ENCODE measurements at places on chromosomes 3 and 15. TPM values are rescaled to one million over a fixed set of nuclear protein-coding genes. Genes with fewer than 3 reads are reported as not detected.

DNA sequence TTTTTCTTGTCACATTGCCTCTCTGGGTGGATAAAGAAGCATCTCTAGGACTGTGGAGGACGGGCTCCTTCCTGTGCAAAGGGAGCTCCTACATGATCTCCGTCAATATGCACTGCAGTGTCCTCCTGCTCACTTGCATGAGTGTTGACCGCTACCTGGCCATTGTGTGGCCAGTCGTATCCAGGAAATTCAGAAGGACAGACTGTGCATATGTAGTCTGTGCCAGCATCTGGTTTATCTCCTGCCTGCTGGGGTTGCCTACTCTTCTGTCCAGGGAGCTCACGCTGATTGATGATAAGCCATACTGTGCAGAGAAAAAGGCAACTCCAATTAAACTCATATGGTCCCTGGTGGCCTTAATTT lies 478 bp downstream of the GPR15 start:
- no peak for DNase-seq

- no peak for DNase-seq
Measured at GRCh38 chr15:56812961-56813360, 79.7 kb upstream of the ZNF280D start.

GRCh38 chr3:109059264-109059663 lies 58.7 kb downstream of the MORC1 start:
- no peak for DNase-seq

- no peak for DNase-seq
Measured at GRCh38 chr3:57919987-57920386, 88.2 kb upstream of the FLNB start.

DNA sequence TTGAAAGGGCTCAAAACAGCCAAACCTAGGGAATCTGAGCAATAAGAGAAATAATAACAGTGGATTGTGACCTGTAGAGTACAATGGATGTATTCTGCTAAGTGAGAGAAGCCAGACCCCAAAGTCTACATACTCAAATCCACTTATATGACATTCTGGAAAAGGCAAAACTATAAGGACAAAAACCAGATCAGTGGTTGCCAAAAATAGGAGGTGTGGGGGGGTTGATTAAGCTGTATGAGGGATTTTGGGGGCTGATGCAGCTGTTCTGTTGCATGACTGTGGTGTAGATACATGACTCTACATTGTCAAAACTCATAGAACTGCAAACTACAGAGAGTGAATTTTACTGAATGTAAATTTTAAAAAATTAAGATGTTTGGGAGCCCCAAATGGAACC lies 20.1 kb upstream of the CGNL1 start:
- DNase-seq, result no peak

DNA sequence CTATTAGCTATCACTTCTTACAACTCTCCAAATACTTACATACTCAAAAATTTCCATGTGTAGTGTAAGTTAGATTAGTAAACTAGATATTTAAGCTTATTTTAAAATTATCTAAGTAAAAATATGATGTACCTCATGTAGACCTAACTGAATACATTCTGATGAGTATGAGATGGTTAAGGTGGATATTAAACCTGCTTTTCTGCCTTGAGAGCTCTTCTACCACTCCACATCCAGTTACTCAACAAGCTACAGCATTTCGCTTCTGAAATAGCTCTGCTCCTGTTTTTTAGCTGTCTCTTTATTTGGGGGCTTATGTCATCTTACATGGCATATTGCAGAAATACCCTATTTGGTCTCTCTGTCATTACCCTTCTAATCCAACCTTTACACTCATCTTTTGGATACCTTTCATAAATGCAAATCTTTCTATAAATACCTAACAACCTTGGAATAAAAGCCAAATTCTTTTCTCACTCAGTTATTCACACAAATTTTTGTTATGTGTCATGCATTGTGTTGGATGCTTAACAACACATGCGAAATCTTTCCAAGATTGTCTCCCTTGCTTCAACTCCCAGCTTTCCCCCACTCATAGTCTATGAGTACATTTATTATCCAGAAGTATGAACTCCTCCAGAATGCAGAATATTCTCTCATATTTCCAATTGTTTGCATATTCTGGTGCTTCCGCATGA lies 92.0 kb downstream of the ALCAM start:
- peak; percentile 46 for DNase-seq

PLA2G4D gene
- total RNA-seq, result not detected

KNG1 gene
- not detected for total RNA-seq

DNA sequence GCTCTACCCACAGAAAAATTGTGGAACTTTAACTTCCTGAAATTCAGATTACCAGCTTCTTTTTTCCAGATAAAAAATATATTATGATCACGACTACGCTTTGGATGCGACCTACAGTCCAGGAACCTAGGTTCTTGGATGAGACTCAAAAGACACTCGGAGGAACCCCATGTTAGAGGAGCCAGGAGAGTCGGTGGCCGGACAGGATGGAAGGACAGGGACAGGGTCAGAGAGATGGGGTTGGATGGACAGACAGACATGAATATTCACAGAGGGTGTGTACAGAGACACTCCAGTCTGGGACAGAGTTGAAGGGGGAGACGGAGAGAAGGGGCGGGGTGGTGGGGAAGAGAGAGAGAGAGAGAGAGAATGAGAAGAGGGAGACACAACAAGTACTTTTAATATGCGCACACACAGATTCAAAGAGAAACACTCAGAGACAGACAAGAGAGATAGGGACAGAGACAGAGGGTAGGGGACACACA lies 9.5 kb downstream of the FAM3D start:
- DNase-seq, result no peak

DNA sequence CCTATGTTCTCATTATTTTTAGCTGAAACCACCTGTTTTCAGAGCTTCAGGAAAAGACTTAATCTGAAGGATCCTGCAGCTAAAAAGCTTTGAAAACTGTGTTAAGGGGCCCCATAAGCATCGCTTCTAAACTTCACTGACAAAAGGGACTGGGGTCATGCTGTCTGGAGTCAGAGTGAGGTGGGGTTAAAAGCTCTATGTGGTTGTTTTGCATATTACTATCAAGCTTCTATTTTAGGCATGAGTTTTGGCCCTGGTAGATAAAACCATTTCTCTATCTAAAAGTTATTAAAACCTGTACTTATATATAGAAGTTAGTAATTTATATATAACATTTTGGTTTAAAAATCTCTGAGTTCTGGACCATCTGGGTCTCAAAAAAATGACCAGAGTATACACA lies 45.5 kb downstream of the GPR160 start:
- DNase-seq, result no peak

DNA sequence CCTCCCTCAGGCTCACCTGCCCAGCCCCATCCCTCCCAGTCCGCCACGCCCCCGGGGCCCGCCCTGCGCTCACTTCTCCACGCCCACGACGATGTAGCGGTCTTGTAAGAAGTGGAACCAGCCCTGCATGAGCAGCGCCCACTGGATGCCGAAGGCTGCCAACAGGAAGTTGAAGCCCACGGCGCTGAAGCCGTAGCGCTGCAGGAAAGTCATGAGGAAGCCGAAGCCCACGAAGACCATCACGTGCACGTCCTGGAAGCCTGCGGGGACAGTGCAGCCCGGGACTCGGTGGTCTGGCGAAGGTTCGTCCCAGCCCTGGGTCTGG lies 9.7 kb downstream of the RHCG start:
- DNase-seq, result no peak

PML gene
- total RNA-seq, result 49.1 TPM

- no peak for DNase-seq
Measured at GRCh38 chr15:95558916-95559315, 771.6 kb upstream of the NR2F2 start.

- DNase-seq, result no peak
Measured at GRCh38 chr3:29145360-29145759, 135.5 kb upstream of the RBMS3 start.

AMIGO3 gene
- not detected for total RNA-seq

GRCh38 chr3:136804813-136805212 lies 14.1 kb upstream of the SLC35G2 start:
- no peak for DNase-seq

P3H2 gene
- 30.4 TPM for total RNA-seq

TNK2 gene
- total RNA-seq, result 51.4 TPM

TRIM71 gene
- total RNA-seq, result not detected

ZNF501 gene
- 1.6 TPM for total RNA-seq

- DNase-seq, result no peak
Measured at GRCh38 chr3:141391991-141392316, 23.6 kb downstream of the ZBTB38 start.

DNA sequence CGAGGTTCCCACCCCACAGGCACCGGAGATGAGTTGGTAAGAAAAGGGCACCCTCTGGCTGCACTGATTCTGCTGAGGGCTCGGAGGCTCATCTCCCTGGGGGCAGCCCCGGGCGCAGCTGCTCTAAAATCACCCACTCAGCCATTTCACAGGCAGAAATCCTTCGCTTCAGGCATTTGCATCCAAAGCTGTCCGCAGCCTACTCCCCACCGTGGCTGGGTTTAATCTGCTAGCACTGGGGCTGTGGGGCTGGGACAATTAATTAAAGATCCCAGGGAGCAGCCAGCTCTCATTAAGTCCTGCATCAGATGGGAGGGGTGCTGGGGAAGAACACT lies 104.3 kb upstream of the PRR20G start:
- DNase-seq, result no peak

DNA sequence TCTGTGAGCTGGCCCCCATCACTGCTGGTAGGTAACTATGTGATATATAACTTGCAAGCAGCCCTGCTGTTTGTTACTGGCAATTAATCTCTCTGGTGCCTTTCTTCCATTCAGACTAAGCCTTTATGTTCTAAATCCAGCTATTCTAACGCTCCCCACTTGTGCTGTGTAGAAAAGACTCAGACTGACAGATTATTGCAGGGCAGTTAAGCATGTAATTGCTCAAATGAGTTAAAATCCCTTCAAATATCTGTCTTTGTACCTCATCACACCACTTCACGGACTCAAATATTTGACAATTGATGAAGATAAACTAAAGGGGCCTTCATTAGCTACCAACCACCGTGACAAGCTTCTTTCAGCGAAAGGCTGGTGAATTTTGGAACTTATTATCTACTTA lies 416.2 kb downstream of the NR2F2 start:
- no peak for DNase-seq

DNA sequence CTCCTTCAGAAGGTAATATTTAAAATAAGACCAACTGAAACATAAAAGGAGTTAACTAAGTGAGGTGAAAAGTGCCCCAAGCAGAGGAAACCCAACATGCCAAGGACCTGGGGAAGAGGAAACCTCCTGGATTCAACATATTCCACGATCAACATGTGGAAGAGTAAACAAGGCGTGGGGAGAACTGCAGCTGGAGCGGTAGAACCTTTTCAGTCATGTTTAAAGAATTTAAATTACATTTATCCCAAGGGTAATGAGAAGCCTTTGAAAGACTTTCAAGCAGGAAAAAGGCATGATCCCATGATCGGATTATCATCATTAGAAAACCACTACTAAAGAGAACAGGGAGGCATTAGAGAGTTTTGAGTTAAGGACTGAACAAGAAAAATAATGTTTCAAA lies 330.7 kb downstream of the FHIT start:
- DNase-seq, result no peak

DNA sequence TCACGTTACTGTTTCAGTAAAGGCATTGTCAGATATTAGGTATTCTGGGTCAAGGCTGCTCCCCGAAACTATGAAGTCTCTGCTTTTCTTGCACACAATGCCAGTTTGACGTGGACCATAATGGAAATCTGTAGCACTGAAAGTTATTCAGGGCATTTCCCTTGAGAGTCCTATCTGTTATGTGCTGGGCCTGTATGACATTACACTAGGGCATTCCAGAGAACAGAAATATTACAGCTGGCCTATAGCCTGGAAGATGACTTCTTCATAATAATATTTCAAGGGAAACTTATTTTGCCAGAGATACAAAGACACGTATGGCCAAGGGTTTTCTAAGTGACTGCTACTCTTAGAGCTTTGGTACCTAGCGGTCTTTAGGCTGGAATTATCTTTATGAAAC lies 613.6 kb upstream of the CBLB start:
- DNase-seq, result no peak

DNA sequence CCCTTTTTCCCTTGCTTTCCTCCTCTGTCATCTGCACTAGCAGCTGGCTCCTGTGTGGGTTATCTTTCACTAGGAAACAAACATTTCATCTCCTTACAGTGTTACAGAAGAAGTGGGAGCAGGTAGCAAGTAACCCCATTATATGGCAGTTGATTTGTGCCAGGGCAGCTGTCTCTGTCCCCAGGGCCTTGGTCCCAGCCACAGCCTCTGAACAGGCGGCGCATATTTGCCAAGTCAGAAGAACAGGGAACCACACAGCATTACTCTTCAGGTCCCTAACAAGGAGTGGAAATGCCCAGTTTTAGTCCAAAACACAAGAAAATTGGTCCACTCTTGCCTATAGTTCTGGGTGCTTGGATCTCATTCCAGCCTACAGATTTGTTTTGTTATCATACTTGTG lies 80.7 kb upstream of the PXYLP1 start:
- no peak for DNase-seq

SLC9C1 gene
- total RNA-seq, result not detected

- DNase-seq, result no peak
Measured at GRCh38 chr3:171790898-171791691, 19.2 kb downstream of the PLD1 start.

DNA sequence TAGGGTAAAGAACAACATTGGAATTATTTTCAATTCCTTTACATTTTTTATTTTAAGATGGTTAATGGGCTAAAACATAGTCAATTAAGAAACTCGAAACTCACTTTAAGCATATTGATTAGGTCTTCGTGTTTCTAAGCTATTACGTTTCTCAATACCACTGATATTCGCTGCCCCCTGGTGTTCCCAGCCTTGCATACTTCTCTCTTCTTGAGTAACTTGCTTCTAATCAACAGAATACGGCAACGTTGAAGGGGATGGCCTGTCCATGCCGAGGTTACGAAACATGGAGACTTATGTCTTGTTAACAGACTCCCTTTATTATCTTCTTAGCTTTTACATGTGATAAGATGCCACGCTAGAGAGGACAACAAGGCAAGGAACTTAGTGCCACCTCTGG lies 43.6 kb downstream of the ROBO1 start:
- DNase-seq, result no peak
